ENCODE measurements at places on chromosomes 4 and X. TPM values are rescaled to one million over a fixed set of nuclear protein-coding genes. Genes with fewer than 3 reads are reported as not detected.

FMR1NB gene
- not detected for total RNA-seq

BMPR1B gene
- total RNA-seq: under 0.01 TPM

STK26 gene
- 7.2 TPM for total RNA-seq

ZAR1 gene
- not detected for total RNA-seq

H2BW2 gene
- not detected for total RNA-seq
